Posterior cingulate gyrus (tissue), 11 donors: ENCODE measurements at places on chromosomes 6 and 20.

DNA sequence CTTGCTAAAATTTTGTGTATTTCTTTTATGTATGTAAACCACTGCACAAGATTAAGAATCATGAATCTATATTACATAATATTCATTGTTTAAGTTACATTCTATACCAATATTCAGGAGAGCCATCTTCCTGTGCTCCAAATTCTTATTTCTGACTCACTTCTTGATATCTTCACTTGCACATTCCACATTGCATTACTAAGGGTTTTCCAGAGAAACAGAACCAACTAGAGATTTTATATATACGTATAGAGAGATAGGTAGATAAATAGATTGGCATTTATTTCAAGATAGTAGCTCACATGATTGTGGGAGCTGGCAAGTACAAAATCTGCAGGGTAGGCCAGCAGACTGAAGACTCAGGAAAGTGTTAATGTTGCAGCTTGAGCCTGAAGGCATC lies 222.2 kb upstream of the PRSS16 start:
- DNase-seq = no peak

- peak; percentile 24 for DNase-seq
Observed at GRCh38 chr6:148179786-148180185, 162.9 kb upstream of the SASH1 start.

GRCh38 chr6:125798734-125799508 lies 8.2 kb downstream of the NCOA7 start:
- no peak for DNase-seq

GRCh38 chr6:41695825-41696224 lies 39.6 kb downstream of the TFEB start:
- no peak for DNase-seq

DNA sequence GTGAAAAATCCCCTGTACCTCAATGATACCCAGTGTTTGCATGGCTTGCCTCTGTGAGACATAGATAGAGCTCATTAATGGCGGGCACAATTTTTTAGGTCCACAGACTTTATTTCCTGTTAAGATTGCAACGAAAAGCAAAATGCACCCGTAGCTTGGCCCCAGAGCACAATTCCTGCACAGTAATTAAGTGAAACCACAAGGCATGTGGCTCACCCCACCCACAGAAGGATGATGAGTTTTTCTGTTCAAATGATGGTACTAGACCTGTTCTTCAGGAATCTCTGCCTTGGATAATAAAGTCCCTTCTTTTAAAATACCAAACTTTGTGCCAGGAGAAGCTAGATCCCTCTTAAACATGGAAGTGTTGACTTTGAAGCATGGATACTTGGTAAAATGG lies 738.1 kb downstream of the QKI start:
- DNase-seq = no peak
